ENCODE measurements at places on chromosomes 11 and 22.

DNA sequence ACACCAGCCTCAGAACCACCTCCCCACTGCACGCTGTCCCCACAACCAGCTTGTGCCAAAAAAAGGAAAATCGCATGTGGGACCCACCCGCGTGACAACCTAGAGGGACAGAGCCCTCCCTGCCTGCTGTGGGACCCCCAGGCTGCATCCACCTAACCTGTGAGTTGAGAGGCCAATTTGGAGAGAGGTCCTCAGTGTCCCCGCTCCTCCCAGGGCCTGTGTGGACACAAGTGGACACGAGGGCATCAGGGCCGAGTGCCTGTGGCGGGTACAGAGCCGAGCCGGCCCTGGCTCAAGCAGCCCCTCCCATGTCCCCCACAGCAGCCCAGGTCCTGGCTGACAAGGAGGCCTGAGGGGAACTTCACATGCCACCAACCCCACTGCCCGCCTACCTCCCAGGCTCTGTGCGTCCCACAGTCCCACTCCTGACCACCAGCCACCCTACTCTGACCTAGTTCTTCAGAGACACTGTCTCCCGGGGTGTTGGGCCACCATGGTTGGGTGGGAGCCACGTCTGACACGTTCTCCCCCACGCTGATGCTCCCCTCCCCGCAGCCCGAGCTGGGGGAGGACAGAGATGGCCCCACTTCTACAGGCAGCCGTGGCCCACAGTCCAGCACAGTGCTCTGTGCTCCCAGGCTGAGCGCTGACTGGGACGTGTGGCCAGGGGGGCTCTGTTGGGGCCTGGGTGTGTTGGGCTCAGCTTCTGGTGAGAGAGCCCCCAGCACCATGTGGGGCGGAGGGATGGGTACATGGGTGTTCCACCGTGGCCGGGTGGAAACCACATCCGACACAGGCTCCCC is 19.2 kb downstream of the SELENOO start:
- no peak for DNase-seq

DNA sequence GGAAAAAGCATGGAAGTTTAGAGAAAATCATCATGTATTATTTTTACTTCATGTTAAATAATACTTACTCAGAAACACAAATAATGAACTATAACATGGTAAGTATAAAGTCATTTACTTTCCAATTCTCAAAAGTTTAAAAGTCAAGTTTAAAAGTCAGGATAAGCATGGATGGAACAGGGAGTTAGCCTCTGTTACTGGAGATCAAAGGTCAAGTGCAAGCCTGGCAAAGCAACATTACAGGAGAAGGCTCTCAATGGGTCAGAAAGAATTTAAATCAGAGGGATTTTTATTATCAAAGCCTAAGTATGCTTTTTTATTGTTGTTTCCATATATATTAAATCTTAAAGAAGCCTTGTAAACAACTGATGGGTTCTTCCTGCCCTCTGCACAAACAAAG is 505.4 kb downstream of the KCNA4 start:
- no peak for DNase-seq

DNA sequence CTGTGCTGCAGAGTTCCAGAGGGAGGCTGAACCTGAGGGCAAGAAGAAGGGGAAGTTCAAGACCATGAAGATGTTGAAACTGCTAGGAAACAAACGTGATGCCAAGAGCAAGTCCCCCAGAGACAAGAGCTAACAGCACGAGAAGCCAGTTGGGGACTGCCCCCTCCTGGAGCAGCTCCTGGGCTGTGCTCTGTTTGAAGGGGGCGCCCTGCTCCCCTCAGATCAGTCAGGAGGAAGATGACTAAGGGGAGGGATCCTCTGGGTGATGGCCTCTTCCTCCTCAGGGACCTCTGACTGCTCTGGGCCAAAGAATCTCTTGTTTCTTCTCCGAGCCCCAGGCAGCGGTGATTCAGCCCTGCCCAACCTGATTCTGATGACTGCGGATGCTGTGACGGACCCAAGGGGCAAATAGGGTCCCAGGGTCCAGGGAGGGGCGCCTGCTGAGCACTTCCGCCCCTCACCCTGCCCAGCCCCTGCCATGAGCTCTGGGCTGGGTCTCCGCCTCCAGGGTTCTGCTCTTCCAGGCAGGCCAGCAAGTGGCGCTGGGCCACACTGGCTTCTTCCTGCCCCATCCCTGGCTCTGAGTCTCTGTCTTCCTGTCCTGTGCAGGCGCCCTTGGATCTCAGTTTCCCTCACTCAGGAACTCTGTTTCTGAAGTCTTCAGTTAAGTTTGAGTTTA is 12.6 kb downstream of the C22orf23 start:
- no peak for DNase-seq

- no peak for DNase-seq
Measured at GRCh38 chr11:60771879-60772525, 13.1 kb upstream of the MS4A10 start.

DNA sequence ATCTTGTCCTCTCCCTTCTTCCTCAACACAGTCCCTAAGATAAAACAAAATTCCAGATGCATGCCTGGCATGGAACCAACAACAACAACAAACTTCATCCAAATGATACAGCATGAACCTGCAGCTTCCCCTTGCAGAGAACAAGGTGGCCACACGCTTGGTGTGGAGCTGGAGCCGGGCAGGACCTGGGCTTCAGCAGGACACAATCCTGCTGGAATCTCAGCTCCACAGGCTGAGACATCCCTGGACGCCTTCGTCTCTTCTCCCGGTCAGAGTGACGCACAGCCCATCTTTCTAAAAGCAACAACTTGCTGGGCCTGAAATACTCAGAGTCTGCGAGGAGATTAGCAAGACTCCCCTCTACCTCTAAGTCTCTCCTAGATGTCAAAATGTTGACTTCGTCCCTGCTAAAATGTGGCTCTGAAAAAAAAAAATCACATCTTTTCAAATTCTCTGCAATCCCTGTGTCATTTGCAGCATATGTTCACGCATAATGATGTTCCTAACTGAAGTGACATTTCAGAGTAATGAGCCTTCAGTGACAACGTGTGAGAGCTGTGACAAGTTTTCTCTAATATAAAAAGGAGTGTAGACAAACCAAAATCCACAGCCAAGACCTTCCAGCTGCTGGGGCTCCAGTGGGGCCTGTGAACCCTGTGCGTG is 1232.3 kb downstream of the TBC1D22A start:
- no peak for DNase-seq

- DNase-seq: no peak
Measured at GRCh38 chr11:67351275-67352005, 1.9 kb downstream of the POLD4 start.

DNA sequence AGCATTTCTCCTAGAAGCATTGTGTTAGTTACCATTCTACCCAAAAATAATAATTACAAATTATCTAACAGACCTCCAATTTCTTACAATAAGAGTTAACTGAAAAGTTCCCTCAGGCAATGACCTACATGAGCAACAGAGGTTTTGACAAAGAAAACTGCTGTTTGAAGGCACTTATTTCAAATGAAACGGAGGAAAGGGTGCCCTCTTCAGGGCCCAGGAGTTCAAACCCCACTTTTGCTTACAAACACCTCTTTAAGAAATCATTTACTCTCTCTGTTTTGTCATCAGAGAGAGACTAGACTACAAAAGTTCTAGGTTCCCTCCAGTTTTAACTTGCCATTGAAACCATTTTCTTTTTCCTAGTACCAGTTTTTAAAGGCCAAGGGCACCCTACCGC is 56.7 kb downstream of the AMBRA1 start:
- no peak for DNase-seq

DNA sequence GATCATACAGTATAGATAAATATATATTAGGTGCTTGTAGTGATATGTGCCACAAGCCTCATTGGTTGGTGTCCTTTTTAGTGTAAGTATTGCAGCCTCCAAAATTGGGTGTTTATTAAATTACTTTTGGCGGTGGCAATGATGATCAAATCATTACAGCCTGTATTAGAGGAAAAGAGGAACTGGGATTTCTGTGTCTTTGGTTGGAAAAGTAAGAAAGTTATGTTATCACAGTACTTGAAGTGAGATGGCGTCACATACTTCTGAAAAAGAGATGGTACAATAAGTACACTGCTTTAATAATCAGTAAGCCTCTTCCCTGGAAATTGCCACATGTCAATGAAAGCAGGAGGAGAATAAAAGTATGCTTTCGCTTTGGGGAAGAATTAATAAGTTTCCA is 523 bp upstream of the MPZL3 start:
- no peak for DNase-seq
